RWPE2 (cell line): ENCODE measurements at places on chromosomes 5 and 9.

DNA sequence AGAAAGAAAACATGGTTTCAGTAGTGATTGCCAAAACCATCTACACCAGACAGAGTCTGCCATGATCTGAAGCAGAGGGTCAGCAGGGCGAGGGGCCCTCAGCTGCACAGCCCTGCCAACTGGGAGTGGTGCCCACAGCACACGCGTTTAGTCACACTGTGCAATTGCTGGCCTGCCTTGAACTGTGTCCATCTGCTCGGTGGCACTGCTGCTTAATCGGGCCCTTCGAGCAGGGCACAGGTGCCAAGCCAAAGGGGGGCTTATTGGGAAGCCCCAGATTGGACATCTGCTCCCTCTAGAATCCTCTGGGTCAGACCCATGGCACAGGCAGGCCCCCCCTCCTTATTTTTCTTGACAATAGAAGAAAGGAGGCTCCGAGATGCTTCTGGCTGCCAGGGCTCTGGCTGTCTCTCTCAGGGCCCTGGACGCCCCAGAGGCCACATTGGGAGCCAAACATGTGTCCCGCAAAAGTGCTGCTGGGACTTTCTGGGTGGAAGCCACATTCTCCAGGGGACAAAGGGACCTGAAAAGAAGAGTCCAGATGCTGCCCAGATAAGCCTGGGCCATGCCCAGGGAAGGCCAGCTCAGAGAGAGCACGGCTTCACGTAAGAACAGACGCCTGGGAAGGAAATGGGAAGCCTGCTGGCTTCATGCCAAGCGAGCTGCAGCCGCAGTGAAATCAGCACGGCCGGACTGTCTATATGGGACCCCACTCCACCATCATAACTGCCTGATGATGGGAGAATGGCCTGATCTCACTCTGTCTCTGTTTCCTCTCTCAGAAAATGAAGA, 349.2 kb downstream of the GADD45G start:
- no peaks in the 10 kb centered on the region for H3K36me3 ChIP-seq
- H3K27ac ChIP-seq, result no peak overlapping the region
- no peak for DNase-seq
- no peak overlapping the region for H3K4me3 ChIP-seq
- no peaks in the 10 kb centered on the region for H3K4me1 ChIP-seq
- H3K27me3 ChIP-seq, result no peaks in the 10 kb centered on the region

- H3K27me3 ChIP-seq, result no peaks in the 10 kb centered on the region
- no peak for DNase-seq
- no peak overlapping the region for H3K4me3 ChIP-seq
- peak overlapping the region; percentile 92 for H3K27ac ChIP-seq
These were observed 32.7 kb upstream of the ARAP3 start for GRCh38 chr5:141714542-141715310.

GRCh38 chr5:1276930-1277329, 17.9 kb downstream of the TERT start:
- no peak for DNase-seq
- H3K4me1 ChIP-seq, result no peaks in the 10 kb centered on the region
- no peak overlapping the region for H3K4me3 ChIP-seq
- no peaks in the 10 kb centered on the region; the same call in 1 of the 2 replicates for H3K36me3 ChIP-seq
- no peak overlapping the region for H3K27ac ChIP-seq

GRCh38 chr5:113061846-113062780, 85.5 kb downstream of the DCP2 start:
- no peak overlapping the region for H3K27ac ChIP-seq
- peaks cover 6% of the 10 kb centered on the region for H3K4me1 ChIP-seq
- no peak for DNase-seq
- no peaks in the 10 kb centered on the region for H3K27me3 ChIP-seq

- H3K4me1 ChIP-seq, result no peaks in the 10 kb centered on the region
- H3K27ac ChIP-seq, result no peak overlapping the region
- H3K36me3 ChIP-seq, result no peaks in the 10 kb centered on the region
- H3K4me3 ChIP-seq, result no peak overlapping the region
- peak; percentile 46 for DNase-seq
- no peaks in the 10 kb centered on the region for H3K27me3 ChIP-seq
These were observed 207.4 kb downstream of the DAB2IP start for GRCh38 chr9:121858788-121859187.

DNA sequence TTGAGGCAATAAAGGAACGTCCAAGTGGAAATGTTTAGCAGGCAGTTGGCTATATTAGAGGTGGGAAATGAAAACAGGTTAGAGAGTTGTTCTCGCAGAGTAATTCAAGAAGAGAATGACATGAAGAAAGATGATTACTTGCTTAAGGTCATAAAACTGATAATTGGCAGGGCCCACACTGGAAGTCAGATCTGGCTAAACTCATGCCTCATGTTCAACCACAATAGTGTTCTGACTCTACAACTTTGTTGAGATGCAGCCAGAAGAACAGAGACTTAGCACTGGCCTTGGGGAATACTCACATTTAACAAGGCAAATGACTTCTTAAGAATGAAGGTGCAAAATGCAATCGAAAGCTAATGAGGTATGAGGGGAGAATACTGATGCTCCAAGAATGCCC, 27.2 kb upstream of the TNFSF8 start:
- peaks cover 13% of the 10 kb centered on the region for H3K4me1 ChIP-seq
- H3K27ac ChIP-seq, result no peak overlapping the region
- no peak overlapping the region for H3K4me3 ChIP-seq

DNA sequence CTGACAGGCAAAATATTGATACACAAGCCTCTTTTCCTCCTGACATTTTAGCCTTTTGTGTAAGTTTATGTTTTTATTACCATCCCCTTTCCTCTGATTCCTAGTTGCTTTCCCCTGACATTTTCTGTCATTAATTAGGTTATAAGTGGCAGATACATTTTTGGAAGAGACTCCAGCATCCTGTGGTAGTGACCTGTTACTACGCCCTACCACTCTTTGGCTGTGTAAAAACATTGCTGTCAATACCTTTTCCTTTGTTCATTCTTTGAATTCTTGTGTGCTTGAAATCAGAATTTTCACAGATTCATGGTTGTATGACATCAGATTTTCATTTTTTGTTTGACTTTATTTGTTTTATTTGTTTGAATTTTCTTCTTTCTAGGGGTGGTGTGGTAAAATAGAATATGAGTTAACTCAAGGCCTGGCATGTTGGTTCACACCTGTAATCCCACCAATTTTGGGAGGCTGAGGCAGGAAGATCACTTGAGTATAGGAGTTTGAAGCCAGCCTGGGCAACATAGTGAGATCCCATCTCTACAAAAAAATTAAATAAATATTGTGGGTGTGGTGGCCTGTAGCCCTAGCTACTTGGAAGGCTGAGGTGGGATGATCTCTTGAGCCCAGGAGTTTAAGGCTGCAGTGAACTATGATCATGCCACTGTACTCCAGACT, 43.4 kb downstream of the UBE2R2 start:
- H3K27me3 ChIP-seq, result no peaks in the 10 kb centered on the region
- DNase-seq, result no peak
- H3K4me3 ChIP-seq, result no peak overlapping the region
- no peak overlapping the region for H3K27ac ChIP-seq

- peaks cover 9% of the 10 kb centered on the region for H3K4me1 ChIP-seq
- peak within 1 kb of the TSS; percentile 81 for H3K4me3 ChIP-seq
- no peaks in the 10 kb centered on the region for H3K27me3 ChIP-seq
- no peak within 1 kb of the TSS for H3K27ac ChIP-seq
These were observed at the start of gene PALM2AKAP2 for GRCh38 chr9:109779711-109780452. TSS of gene PALM2AKAP2 (plus strand) at chr9:109780198. CDS start at chr9:109780489, 291 bp downstream.

- no peak for DNase-seq
- H3K4me1 ChIP-seq, result no peaks in the 10 kb centered on the region
- no peak overlapping the region for H3K27ac ChIP-seq
- no peaks in the 10 kb centered on the region for H3K27me3 ChIP-seq
These were observed 79.0 kb upstream of the TLR4 start for GRCh38 chr9:117625154-117625553.

GRCh38 chr9:134348404-134349155, 22.3 kb downstream of the RXRA start:
- H3K27ac ChIP-seq, result no peak overlapping the region
- no peaks in the 10 kb centered on the region for H3K27me3 ChIP-seq
- H3K36me3 ChIP-seq, result no peaks in the 10 kb centered on the region
- no peak overlapping the region for H3K4me3 ChIP-seq
- no peak for DNase-seq
- H3K4me1 ChIP-seq, result peaks cover 4% of the 10 kb centered on the region

DNA sequence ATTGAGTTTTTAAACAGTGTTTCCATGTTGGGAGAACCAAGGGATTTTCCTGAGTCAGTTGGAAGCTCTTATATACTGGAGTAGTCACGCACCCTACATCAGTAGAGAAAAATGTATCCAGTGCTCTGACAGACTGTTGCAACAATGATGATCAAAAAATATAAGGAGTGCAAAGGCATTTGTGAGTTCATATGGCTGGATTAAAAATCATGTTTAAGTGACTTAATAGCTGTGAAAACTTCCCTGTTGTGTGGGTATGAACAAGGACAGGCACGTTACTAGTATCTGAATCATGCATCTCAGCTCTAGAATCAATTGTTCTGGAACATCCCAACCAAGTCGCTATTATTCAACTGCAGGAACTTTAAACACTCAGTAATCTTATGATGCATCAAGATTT, 229.7 kb downstream of the ROR2 start:
- no peak overlapping the region for H3K27ac ChIP-seq
- no peaks in the 10 kb centered on the region for H3K27me3 ChIP-seq
- no peaks in the 10 kb centered on the region for H3K36me3 ChIP-seq

- H3K4me1 ChIP-seq, result peaks cover 26% of the 10 kb centered on the region
- peaks cover 8% of the 10 kb centered on the region for H3K36me3 ChIP-seq
- no peaks in the 10 kb centered on the region for H3K27me3 ChIP-seq
- DNase-seq, result no peak
- H3K4me3 ChIP-seq, result no peak overlapping the region
- H3K27ac ChIP-seq, result no peak overlapping the region
These were observed 48.1 kb downstream of the PTCD2 start for GRCh38 chr5:72368271-72368670.

DNA sequence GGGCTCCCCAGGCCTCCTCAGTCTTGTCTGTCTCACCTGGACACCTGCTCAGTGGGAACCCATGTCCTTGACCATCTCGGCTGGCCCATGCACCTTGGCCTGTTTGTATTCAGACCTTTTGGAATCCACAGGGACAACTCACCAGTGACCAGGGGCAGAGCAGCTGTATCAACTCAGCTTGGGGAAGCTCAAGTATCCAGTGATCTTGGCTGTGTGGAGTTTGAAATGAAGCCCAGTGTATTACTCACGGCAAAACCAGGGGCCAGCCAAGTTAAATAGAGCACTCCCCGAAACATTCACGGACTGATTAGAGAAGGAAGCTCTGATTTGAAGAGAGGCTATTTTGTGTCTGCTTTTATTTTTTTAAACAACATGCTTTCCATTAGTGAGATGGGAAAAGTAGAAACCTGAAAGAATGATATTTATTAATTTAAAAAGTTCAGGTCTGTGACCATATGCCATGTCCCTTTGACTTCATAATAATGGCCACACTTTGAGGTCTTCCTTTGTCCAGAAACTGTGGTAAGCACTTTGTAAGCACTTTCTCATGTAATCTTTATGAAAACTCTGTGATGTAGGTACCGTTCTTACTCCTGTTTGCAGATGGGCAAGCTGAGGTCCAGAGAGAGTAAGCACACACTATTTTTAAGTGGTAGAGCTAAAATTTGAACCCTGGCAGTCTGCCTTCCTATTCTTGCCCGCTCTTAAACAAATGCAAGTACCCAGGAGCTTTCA, 656.5 kb downstream of the BNC2 start:
- no peaks in the 10 kb centered on the region for H3K27me3 ChIP-seq
- no peak overlapping the region for H3K27ac ChIP-seq
- no peaks in the 10 kb centered on the region for H3K36me3 ChIP-seq
- H3K4me3 ChIP-seq, result no peak overlapping the region

GRCh38 chr9:74953235-74953751, 581 bp upstream of the C9orf40 start:
- H3K4me3 ChIP-seq, result peak overlapping the region; percentile 84
- H3K4me1 ChIP-seq, result no peaks in the 10 kb centered on the region
- peak overlapping the region; percentile 68 for H3K27ac ChIP-seq

DNA sequence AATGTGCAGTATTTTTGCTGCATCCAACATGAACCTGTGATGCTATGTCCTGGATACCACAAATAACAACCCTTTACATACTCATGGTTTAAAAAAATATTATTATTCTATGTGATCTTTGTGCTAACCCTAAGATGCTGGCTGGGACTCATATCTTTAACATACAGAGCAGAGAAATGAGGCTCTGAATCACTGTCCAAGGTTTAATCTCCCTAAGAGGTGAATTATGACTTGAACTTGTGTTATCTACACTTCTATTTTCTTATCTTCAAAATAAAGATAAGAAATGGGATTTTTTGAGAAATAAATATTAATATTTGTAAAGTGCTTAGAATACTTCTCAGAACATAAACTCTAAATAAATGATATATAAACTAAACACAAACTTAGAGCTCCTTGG, 68.8 kb upstream of the GRIA1 start:
- peaks cover 9% of the 10 kb centered on the region for H3K27me3 ChIP-seq
- no peak for DNase-seq
- no peaks in the 10 kb centered on the region for H3K4me1 ChIP-seq
- no peak overlapping the region for H3K4me3 ChIP-seq

DNA sequence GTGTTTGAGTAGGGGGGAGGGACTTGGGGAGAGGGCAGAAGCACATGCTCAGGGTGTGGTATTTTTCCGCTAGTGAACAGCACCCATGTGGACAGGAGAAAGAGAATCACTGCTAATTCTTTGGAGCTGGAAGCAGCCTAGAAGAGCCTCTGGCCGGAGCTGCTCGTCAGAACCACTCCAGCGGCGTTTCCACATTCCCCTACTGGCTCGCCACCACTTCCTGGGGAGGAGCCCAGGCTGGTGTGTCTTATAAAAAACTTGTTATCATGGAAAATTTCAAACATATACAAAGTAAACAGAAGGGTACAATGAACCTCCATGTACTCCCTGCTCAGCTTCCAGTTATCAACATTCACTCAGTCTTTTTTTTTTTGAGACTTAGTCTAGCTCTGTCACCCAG, 26.7 kb downstream of the LHX2 start:
- H3K27me3 ChIP-seq, result peaks cover 11% of the 10 kb centered on the region
- H3K36me3 ChIP-seq, result no peaks in the 10 kb centered on the region
- no peaks in the 10 kb centered on the region for H3K4me1 ChIP-seq
- no peak overlapping the region for H3K4me3 ChIP-seq
- no peak for DNase-seq

DNA sequence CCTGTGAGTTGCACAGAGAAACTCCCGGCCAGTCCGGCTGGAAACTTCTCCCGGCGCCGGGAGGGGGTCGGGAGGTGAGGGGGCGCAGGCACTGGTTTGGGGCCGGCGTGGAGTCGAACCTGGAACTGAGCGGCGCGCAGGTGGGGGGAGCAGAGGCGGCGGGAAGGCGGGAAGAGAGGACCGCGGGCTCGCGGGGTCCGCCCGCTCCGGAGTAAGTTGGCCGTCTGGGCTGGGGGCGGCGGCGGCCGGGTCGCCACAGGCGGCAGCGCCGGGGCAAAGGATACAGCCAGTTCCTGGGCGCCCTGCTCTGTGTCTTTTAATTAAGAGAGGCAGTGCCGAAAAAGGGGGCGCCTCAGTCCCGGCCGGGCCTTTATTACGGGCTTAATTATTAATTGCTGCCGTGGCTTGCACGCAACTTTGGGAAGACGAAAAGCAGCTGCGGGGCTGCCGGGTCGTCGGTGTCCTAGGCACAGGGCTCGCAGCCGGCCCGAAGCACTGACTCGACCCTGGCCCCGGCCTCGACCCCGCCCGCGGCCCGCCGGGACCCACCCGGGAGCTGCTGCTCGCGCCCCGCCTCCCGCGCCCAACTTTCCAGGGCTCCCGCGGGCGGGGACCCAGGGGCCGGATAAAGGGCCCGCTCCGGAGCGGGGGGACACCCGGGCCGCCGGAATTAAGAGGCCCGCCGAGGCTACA, 1.1 kb downstream of the NTNG2 start:
- H3K4me1 ChIP-seq, result no peaks in the 10 kb centered on the region
- H3K36me3 ChIP-seq, result no peaks in the 10 kb centered on the region
- no peak overlapping the region for H3K27ac ChIP-seq
- H3K27me3 ChIP-seq, result peaks cover 88% of the 10 kb centered on the region
- DNase-seq, result no peak
